ENCODE measurements at places on chromosomes 7 and 10. TPM values are rescaled to one million over a fixed set of nuclear protein-coding genes. Genes with fewer than 3 reads are reported as not detected.

- peak; percentile 67 for DNase-seq
These were observed 67.8 kb downstream of the TBX20 start for GRCh38 chr7:35185908-35186731.

DNA sequence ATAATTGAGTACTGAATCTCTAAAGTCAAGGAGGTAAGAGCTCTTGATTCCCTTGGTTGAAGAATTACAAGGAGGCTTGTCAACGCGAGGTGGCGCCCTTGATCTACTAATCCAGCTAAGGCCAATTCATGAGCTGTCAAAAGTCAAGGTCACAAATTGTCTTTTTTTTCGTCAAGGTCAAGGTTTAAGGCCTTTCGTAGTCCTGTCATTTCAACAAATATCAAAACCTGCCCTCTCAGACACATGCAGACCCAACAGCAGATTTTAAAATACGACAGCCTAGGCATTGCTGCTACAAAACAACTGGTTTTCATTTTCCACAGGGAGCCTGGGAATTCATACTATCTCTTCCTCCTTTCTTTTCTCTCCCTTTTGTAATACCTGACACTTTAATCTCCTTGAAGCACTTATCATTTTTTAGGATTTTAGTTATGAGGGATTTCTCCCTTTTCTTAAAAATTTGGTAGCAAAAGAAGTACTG lies 3.6 kb downstream of the HOXA13 start:
- peak; percentile 89 for DNase-seq

- DNase-seq = no peak
These were observed 31.4 kb downstream of the ZNF438 start for GRCh38 chr10:31000071-31000782.

DNA sequence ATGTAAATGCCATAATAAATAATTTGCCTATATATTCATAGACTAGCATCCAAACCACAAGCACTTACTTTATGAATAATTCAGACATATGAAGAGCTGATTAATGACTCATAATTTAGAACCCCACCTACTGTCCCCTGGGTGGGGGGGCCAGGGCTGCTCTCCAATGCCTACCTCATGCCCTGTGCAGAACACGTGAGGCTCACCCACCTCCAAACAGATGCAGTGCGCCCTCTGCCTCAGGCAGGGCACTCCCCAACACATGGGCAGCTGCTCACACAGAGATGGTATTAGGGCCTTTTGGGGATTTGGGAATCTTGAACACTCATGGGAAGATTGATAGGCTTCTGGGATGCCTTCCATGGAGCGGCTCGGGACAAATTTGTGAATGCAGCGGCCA lies 75.1 kb upstream of the INSIG1 start:
- DNase-seq = no peak

DNA sequence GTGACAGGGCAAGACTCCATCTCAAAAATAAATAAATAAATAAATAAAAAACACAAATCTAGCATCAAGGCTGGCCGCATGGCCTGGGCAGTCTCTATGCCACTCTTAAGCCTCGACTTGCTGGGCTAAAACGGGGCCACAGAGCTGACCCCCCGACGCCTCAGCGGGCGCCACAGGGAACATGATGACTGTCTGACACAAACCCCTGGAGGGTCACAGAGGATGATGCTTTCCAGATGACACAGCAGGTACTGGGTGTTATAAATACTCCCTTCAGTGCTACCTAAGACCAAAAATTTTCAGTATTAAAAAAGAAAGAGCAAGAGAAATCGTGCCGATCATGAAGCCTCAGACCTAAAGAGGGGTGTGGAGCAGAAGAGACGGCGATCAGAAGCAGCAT lies 176.8 kb downstream of the MAD1L1 start:
- no peak for DNase-seq

GRCh38 chr10:66586073-66586472 lies 339.8 kb upstream of the LRRTM3 start:
- DNase-seq = no peak

DNA sequence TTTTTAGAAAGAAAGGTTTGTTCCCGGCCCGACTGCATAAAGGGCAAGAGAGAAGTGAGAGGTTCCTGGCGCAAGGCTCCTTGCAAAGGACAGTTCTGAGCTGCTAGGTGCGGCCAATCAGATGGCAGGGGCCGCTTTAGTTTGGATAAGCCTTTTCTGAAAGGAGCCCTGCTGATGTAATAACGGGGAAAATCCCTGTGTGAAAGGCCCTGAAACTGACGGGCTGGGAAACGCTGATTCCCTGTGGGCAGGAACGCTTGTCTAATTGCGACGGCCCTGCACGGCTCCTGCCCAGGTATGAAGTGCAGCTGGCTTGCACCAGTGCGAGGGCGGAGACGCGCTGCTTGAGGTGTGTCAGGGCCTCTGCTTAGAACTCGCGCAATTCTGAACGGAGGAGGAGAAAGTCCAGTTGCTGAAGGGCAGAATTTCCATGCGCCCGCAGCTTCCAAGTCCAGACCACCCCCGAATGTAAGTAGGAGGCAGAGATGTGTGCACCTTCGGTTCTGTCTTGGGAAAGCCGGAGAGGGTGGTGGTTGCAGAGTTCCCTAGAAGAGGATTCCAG lies 30.5 kb downstream of the TACC2 start:
- DNase-seq = no peak

GRCh38 chr7:28800150-28800549 lies 158.0 kb downstream of the TRIL start:
- no peak for DNase-seq

DNA sequence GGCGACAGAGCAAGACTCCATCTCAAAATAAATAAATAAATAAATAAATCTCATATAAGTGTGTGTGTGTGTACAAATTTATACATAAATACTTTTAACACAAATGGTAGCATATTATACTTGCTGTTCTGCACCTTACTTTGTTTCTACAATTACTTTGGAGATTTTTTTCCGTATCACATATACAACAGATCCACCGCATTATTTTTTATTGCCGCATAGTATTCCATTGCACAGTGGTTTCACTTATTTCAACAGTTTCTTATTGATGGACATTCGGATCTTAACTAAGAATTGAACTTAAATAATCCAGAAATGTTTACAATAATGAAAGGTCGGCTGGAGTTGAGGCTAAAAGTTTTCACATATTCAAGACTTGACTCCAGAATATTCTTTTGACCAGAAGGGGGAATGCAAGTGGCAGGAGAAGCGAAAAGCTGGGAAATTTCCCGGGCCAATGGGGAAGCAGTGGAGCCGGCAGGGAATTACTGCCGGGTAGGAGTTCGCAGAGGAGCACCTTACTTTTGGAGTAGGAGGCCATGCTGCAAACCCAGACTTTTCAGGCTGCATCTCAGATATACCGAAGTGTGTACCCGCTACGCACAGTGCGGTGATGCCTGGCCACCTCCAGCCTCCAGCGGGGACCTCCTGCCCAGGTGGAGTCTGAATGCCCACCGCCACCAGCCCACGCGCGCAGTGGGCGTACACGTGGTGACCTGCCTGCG lies 415 bp upstream of the CNNM1 start:
- no peak for DNase-seq

DNA sequence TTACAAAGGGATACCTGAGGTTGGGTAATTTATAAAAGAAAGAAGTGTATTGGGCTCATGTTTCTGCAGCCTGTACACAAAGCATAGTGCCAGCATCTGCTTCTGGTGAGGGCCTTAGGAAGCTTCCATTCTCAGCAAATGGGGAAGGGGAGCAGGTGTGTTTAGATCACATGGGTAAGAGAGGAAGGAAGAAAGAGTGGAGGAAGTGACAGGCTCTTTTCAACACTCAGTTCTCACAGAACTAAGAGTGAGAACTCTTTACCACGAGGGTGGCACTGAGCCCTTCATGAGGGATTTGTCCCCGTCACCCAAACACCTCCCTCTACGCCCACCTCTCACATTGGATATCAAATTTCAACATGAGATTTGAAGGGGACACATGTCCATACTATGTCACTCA lies 506 bp upstream of the FAM170B start:
- DNase-seq = no peak

GRCh38 chr7:18498341-18498740 lies 2.8 kb downstream of the HDAC9 start:
- DNase-seq = no peak

- no peak for DNase-seq
These were observed 120.3 kb downstream of the NRP1 start for GRCh38 chr10:33214174-33214573.

- no peak for DNase-seq
These were observed 70.5 kb downstream of the CPED1 start for GRCh38 chr7:121058975-121059374.

GRCh38 chr7:94547126-94547525 lies 37.5 kb downstream of the CASD1 start:
- no peak for DNase-seq

DNA sequence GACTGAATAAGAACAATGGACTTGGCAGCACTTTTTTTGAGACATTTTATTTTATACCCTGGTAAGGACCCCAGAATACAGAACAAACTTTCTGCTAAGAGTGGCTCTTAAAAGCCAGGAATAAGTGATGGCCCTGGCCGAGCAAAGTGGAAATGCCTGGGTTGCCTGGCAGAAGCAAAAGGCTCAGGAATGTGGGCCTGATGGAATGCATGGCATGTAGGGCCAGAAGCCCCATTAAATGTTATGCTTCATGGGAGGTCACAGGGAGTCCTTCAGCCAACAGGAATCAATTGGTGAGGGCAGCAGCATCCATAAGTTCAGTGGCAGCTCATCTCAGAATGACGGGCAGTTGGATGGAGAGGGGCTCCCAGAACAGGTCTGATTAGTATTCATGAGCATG lies 301.5 kb upstream of the CACNA2D1 start:
- DNase-seq = no peak

DNA sequence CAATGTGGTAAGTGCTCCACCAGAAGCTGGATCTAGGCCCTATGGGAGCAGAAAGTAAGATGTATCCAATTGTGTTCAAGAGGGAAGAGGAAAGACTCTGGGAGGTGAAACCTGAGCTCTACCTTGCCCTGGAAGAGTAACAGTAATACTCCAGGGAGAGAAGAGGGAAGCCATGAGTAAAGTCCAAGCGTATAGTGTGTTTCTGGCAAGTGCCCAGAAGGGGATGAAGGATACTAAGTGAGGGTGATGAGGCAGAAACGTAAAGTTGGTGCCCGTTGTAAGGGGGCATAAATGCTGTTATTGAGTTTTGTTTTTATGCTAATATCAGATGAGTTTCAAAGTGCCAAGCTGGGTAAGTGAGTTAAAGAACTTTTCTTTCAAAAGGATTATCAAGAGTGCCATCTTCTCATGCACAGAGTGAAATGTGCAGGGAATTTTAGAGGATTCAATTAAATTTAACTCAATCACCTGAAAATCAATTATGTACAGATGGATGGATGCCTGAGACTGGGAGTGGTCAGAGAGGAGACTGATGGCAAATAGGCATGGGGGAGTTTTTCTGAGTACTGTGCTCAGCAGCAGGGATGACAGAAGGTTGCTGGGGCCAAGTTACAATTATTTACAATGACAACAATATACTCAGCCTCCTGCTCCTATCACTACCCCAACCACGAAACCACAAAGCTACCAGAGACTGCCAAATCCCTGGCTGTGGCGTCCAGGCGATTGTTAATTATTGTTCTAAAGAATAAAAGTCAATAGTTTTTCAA lies 123.3 kb upstream of the LAMB4 start:
- DNase-seq = no peak

TLX1 gene
- total RNA-seq = 14.3 TPM

CHAT gene
- total RNA-seq = 15.4 TPM

NPSR1 gene
- total RNA-seq = not detected

ARF5 gene
- total RNA-seq = 137 TPM

C7orf33 gene
- not detected for total RNA-seq

SCART1 gene
- total RNA-seq = 3.8 TPM

NUP42 gene
- 47.7 TPM for total RNA-seq

CALML5 gene
- not detected for total RNA-seq

MKX gene
- total RNA-seq = 0.42 TPM

NKX1-2 gene
- total RNA-seq = 0.59 TPM

ITGB8 gene
- 19.0 TPM for total RNA-seq

PILRA gene
- 12.5 TPM for total RNA-seq
